ENCODE measurements at places on chromosomes 7 and 10.

DNA sequence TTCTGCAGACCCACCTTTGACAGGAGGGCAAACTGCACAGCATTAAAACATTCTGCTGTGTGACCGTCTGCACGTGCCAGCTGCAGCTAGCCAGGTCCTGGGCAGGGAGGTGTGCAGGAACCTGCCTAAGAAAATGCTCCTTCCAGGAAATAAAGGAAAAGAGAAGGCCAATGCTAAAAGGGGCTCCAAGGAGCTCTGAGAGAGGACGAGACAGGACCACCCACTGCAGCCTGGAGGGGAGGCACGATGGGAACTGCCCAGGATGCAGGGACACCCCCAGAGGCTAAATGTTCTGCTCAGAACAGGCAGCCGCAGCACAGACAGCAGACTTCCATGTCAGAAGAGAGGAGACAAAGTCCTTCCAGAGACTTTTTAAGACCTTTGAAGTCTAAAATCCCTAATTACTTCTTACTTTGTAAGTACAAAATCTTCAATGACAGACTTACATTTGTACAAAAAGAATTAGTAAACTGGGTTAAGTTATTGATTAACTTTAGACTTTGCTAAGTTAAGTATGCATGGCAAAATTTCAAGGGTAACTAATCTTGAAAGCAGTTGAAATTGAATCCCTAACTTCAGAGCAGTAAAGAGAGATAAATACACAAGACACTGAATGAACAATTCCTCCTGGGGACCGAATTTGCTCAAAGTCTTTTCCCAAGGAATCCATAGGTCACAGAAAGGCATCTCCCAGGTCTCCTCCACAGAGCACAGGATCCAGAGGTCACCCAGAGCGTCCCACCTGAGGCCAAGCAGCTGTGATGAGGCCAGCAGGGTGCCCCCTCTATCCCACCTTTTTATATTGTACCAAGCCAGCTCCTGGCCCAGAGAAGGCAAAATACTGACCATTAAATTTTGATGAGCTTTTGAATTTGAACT, 21.5 kb downstream of the HSPA12A start:
- no peak for DNase-seq

GRCh38 chr10:18145652-18146051, 5.4 kb downstream of the CACNB2 start:
- DNase-seq, result no peak

GRCh38 chr7:157299613-157300368, 37.0 kb upstream of the DNAJB6 start:
- peak; percentile 36 for DNase-seq

DNA sequence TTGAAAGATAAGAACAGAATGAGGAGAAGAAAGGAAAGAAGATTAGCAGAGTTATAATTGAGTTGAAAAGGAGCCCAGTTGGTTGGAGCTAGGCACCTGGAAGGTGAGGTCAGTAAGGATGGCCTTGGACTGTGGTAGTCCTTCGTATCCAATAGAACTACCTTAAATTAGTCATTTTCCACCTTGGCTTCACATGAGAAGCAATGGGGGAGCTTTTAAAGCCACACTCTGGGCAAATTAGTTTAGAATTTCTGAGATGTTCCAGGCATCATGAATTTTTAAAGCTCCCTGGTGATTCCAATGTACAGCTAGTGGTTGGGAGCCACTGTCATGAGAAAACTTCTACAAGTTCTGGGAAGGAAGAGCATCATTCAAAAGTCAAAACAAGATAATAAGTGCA, 27.3 kb upstream of the CYP3A5 start:
- no peak for DNase-seq

DNA sequence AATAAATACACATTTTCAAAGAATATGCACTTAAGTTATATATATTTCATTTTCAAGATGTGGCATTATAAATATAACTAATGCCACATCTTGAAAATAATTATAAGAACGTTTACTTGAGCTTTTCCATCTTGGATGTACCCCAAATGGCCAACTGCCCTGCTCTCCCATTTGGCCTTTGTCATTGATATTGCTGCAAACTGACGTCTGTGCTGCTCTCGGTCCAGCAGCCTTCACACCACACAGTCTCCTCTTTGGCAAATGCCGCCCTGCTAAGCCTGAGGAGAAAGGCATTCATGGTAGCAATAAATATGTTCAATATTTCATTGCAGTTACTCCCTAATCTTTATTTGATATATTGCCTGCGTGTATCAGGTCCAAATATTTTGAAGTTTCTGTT, 384.6 kb upstream of the ADARB2 start:
- no peak for DNase-seq

DNA sequence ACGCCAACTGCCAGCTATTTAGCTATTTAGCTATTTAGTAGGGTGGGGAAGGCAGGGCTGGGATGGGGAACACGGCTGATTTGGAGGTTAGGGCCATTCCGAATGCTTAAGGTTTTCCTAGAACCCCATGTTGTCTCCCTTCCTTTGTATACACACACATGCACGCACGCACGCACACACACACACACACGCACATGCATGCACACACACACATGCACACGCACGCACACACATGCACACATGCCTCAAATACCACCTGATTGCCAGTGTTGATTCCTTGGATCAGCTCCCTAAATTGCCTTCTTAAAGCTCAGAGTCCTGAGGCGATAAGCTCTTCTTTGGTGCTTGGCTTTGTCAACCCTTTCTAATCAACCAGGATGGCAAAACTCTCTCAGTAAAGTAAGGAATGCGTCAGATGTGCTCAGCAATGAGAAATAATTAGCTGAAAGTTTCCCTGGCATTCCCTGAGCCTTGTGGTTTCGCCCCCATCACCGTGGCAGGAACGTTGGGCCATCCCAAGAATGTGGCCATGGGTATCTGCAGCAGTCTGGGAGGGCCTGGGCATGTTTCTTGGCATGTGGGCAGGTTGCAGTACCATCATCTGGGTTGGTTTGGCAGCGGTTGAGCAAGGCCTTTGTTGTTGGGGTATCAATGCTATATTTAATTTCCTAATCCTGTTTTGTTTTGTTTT, 305.6 kb downstream of the LRMDA start:
- DNase-seq, result no peak
